Effector CD8-positive, alpha-beta T cell (primary cell): ENCODE measurements at places on chromosomes 1 and 21.

GRCh38 chr1:192795916-192796618 lies 12.8 kb upstream of the RGS2 start:
- DNase-seq, result no peak

- DNase-seq, result no peak
Measured at GRCh38 chr1:58108783-58109182, 437.7 kb downstream of the OMA1 start.

- no peak for DNase-seq
Measured at GRCh38 chr1:114208106-114208505, 54.4 kb upstream of the SYT6 start.

GRCh38 chr1:71193153-71193552 lies 112.3 kb upstream of the ZRANB2 start:
- DNase-seq, result no peak

DNA sequence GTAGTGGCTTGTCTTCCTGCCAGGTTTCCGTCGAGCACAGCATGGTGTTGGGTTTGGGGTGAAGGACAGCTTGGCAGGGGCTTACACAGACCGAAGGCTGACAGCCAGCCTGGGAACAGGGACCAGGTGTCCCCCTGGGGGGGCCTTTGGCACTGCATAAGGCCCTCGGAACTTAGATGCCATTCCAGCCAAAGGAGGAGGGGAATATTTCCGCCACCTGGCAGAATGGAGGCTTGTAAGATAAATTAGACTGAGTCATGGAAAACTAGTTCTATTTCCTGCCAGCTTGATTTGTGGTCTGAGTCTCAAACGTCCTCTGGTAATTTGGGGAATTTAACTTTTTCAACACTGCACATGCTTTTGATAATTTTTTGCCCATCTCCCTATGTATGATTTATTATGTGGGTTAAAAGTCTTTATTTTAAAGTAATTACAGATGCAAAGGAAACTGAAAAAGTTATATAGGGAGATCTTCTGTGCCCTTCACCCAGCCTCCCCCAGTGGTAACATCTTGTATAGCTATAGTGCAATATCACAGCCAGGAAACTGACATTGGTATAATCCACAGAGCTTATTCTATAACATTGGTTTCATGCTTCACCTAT lies 11.5 kb upstream of the TMEM51 start:
- no peak for DNase-seq

DNA sequence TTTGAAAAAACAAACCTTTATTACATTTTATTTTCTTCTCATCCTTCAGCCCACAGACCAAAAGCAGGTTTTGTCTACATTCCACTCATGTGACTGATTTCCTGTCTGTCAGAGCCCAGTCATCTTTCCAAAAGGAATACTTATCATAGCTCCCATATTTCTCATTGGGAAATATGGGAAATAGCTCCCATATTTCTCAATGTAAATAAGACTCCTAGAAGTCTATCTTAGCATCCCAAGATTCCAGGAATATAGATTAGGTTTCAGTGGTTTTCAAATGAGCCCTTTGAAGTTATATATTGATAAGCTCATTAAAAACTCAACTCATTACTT lies 19.1 kb upstream of the NRDC start:
- no peak for DNase-seq

- DNase-seq, result no peak
Measured at GRCh38 chr1:58430421-58431275, 115.9 kb downstream of the OMA1 start.

DNA sequence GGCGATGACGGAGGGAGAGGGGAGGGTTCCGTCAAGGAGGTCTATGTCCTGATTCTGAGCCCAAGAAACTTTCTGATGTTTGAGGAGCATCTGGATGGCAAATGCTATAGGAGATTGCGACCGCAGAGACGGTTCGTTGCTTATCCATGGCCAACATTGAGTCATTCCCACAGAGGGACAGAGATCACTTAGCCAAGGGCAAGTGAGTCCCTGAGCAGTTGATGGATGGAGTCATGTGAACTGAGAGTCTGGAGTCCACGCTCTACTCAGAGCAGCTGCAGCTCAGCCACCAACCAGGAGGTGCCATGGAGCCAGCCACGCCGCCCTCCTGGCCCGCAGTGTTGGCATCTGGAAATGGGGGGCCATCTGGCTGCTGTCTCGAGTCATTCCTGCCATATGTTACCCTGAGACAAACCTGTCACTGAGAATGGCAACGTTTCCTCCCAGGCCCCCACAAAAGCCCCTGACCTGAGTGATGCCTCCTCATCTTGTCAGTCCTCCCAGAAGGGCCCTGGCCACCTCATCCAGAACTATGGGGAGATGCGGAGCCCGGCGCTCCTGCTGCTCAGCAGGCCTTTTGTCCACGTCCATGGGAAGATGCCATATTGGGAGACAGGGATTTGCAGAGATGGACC lies 58.6 kb downstream of the ATP5PO start:
- no peak for DNase-seq

DNA sequence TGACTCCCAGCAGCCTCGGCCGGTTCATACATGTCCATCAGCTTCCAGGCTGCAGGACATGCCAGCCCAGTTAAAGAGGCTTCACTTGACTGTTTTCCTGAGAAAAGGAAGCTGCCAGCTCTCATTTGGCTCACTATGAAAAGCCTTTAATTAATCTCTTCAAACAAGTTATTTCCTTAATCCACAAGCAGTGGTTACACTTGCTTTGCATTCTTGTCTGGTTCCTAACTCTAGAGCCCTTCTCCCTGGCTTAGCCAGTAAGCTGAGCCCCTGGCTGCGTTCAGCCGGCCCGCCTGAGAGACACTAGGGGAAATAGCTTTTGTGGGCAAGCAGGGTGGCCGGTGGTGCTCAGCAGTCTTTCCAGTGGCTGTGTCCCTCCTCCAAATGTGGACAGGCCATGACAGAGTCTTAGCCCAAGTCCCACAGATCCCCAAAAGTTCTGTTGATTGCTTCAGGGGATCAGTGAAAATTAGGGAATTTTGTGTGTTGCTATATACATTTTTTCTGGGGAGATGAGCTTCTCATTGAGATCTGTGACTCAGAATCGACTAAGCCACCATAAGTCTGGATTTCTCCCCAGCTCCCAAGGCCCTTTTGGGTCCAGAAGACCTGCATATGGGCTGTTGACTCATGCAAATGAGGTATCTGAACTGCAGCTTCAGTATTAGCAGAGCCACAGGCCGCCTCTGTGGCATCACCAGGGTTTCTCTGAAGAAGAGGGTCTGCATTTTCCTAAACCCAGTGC lies 10.1 kb downstream of the ATF3 start:
- DNase-seq, result no peak

DNA sequence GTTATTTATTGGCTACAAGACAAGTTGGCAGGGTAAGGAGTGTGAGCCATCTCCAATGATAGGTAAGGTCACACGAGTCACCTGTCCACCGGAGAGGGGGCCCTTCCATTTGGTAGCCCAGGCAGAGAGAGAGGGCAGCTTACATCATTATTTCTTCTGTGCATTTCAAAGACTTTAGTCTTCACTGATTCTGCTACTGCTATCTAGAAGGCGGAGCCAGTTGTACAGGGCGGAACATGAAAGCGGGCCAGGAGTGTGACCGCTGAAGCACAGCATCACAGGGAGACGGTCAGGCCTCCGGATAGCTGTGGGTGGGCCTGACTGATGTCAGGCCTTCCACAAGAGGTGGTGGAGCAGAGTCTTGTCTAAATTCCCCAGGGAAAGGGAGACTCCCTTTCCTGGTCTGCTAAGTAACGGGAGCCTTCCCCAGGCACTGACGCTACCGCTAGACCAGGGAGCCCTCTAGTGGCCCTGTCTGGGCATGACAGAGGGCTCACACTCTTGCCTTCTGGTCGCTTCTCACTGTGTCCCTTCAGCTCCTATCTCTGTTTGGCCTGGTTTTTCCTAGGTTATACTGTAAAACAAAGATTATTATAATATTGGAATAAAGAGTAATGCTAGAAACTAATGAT lies 36.7 kb downstream of the ZNF695 start:
- peak; percentile 6 for DNase-seq

GRCh38 chr1:20717452-20718342 lies at the start of gene KIF17:
TSS of gene KIF17 (minus strand) at chr1:20718007. CDS start at chr1:20717706, 301 bp downstream.
- DNase-seq, result peak; percentile 40

GRCh38 chr1:87575528-87575927 lies 246.8 kb downstream of the LMO4 start:
- DNase-seq, result no peak

DNA sequence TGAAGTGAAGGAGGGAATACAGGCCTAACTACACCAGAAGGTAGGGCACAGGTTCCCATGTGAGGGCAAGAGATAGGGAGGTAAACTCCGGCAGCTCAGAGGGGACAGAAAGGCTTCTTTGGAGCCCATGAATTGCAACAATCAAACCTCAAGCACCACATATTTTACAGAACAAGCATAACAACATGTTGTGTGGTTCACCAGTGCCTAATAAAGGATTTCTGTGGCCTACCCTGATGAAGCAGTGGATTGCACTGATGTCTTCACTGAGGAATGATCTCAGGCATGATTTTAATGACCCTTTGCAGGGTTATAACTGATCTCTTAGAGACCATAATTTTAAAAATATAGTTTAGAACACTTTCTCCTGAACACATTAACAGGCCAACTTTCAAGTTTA lies 77.4 kb downstream of the RUNX1 start:
- no peak for DNase-seq

DNA sequence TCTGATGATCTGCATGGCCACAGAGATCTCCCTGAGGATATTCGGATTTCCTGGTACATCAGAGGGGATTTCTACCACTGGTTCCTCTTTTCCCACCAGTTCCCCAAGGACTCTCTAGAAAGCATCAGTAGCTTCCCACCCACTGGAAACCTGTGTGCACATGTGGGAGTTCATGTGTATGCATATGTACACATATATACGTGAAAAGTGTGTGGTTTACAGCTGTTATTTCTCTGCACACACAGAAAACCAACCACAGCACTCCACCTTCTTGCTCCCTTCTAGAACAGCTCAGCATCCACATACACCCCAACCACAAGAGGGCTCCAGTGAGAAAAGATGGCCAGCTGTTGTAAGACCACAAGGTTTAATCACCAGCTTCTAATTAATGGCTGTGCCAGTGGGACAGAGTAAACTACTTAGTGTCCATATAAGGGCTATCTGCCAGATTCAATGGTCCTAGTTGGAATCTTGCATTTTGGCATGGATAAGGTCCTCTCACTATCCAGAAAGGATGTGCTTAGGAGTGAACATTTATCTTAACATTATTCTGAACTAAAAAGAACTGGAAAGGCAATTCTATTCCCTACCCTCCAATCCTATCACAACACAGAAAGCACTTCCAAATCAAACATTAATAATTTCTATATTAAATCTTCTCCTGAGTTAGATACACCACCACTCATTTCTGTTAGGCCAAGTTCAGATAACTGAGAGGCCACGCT lies 24.1 kb downstream of the GPR3 start:
- DNase-seq, result no peak

- DNase-seq, result no peak
Measured at GRCh38 chr21:46388896-46389295, 64.9 kb downstream of the PCNT start.

DNA sequence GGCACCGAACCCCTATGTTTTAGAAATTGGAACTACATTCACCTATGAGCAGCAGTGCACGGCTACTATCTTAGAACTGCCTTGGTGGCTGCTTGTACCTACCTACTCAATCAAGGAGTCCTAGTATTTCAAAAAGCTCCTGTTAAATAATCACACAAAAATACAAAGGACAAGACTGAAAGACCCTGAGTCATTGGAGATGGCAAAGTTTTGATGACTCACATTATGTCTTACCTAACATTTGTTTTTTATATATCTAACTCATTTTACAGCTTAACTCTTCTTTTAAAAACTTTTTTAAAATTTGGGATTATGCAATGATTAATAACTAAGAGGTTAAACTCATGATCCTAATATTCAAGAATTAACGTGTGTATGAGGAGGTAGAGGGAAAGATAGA lies 1206.0 kb upstream of the TMPRSS15 start:
- no peak for DNase-seq

DNA sequence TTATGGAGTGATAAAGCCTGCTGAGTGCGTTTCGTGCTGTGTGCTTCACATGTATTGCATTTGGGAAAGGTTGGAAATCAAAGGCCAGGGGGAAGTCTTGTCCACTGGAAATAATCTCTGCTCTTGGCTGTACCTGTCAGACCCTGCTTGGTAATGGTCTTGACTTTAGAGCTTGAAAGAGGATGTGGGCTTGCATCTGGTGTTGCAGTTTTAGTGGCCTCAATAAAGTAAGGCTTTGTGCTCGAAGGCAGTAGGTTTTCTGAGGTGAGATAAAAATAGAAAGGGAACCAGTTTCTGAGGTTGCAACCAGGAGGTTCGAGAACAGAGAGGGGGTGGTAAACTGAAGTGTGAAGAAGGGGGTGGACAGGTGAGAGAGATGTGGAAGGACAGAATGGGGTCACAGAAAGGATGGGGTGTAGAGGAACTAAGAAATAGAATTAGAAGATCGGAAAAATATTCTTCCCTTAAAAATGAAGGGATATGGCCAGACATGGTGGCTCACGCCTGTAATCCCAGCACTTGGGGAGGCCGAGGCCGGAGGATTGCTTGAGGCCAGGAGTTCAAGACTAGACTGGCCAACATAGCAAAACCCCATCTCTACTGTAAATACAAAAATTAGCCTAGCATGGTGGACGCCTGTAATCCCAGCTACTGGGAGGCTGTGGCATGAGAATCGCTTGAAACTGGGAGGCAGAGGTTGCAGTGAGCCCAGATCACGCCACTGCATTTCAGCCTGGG lies 1.5 kb downstream of the S100PBP start:
- DNase-seq, result no peak

DNA sequence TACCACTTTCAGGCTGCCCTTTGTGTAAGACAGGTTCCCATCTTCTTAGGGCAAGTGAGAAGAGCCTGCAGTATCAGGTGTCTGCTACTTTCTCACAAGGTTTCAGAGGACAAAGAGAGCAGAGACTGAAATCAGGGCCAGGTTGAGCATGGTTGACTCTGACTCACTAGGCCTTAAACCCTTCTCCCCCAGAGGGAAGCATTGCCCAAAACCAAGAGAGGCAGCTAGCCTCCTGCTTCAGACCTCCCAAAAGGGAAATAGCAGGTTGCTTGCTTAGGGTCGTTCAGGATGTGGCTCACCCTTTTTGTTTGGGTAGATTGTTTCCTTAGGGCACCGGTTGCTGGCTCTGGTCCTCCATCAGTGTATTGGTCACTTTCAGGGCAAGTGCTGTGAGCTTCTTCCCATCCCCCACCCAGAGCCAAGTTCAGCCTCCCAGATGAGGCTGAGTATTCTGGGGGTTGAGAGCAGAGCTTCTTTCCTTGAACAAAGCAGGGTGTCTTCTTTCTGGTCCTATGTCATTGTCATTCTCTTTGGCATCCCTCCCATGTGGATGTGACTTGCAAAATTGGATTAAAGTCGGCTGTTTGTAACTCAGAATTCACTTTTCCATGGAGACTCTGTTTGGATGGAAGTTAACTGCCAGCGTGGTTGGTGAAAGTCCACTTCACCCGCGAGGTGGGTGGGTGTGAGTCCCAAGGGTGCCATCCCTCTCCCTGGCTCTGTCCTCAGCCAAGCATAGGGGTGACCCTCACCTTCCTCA lies 55.5 kb upstream of the GALNT2 start:
- no peak for DNase-seq

DNA sequence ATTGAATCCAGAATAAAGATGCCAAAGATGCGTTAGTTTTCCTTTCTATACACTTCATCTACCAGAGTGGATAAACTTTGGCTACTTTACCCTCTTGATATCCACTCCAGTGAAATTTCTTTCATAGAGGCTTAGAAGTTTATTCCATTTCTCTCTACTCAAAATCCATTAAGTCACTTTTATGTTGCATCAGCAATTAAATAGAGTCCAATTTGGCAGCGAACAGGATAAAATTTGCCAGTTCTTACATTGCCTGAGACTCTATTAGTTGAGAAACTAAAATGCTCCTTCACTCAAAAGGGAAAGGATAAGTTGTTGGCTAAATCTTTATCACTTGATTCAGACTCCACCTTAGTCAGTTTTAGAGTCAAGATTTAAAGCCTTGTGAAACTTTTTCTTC lies 57.9 kb downstream of the ACBD6 start:
- DNase-seq, result no peak

GRCh38 chr1:41414296-41414695 lies 53.1 kb downstream of the FOXO6 start:
- no peak for DNase-seq
